ENCODE measurements at places on chromosomes 16 and 17. TPM values are rescaled to one million over a fixed set of nuclear protein-coding genes. Genes with fewer than 3 reads are reported as not detected.

Gene SLC13A2
- not detected for total RNA-seq

Gene PALB2
- 26.1 TPM for total RNA-seq

Gene AMDHD2
- total RNA-seq, result 58.5 TPM

Gene PIP4K2B
- 51.4 TPM for total RNA-seq

Gene NPIPB6
- total RNA-seq, result 0.99 TPM

Gene NGFR
- total RNA-seq, result 0.11 TPM

Gene MRC2
- total RNA-seq, result 1.7 TPM

Gene OTOP2
- not detected for total RNA-seq

Gene ACSM2A
- total RNA-seq, result not detected

DNA sequence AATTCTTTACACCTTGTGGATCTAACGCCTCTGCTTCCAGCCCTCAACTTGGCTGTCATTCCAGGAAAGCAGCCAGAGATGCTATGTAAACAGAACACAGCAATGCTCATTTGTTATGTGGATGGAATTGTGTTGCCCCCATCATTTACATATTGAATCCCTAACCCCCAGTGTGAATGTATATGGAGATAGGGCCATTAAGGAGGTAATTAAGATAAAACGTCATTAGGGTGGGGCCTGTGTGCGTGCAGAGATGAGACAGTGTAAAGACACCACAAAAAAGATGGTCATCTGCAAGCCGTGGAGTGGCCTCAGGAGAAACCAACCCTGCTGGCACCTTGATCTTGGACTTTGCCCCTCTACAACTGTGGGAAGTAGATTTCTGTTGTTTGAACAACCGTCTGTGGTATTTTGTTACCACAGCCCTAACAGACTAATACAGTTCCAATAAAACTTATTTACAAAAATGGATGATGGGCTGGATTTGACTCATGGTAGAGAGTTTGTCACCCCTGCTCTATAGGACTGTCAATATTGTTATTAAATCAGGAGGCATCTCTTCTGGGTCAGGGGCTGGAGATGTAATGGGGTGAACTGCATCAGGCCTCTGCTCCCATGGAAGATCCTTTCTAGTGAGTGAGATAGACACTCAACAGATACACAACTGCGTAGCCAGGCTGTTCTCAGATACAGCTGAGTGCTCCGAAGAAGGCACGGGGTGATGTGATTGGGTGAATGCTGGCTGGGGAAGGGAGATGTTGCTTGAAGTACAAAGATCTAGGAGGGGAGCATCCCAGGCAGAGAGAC, 339.0 kb downstream of the SNX29 start:
- no peak for DNase-seq
- no peaks in the 10 kb centered on the region for H3K4me1 ChIP-seq
- no peak overlapping the region for H3K27ac ChIP-seq
- H3K36me3 ChIP-seq, result no peaks in the 10 kb centered on the region
- H3K4me3 ChIP-seq, result no peak overlapping the region

GRCh38 chr16:31225193-31225592, 8.3 kb upstream of the PYDC1 start:
- no peaks in the 10 kb centered on the region for H3K4me1 ChIP-seq
- DNase-seq, result no peak
- no peaks in the 10 kb centered on the region for H3K36me3 ChIP-seq

- no peak overlapping the region for H3K27ac ChIP-seq
- H3K36me3 ChIP-seq, result no peaks in the 10 kb centered on the region
- DNase-seq, result no peak
- no peaks in the 10 kb centered on the region for H3K27me3 ChIP-seq
- no peak overlapping the region for H3K4me3 ChIP-seq
- no peaks in the 10 kb centered on the region for H3K4me1 ChIP-seq
Observed at GRCh38 chr16:76946879-76947278, 244.1 kb upstream of the MON1B start.

DNA sequence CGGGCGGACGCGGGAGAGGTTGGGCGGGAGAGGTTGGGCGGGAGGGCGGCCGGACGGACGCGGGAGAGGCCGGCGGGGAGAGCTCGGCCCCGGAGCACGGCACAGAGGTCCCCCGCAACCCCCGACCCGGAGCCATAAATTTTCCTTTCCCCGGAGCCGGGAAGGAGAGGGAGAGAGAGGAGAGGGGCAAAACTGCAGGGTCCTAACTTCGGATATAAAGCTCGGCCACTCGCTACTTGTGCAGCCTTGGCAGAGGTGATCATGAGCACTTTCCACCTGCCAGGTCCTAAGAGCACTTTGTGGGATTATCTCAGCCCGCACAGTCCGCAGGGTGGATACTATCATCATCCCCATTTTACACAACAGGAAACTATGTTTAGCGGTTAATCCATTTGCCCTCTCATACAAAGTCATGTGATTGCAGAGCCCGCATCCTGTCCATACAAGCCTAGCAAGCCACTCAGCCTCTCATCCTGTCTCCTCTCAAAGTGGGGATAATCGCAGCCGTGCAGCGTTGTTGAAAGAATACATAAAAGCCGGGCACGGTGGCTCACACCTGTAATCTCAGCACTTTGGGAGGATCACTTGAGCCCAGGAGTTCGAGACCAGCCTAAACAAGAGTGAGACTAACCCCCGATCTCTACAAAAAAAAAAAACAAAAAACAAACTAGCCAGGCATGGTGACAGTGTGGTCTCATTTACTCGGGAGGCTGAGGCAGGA, 780 bp upstream of the DCAKD start:
- peaks cover 27% of the 10 kb centered on the region for H3K36me3 ChIP-seq
- H3K27ac ChIP-seq, result peak overlapping the region; percentile 97
- peaks cover 43% of the 10 kb centered on the region for H3K4me1 ChIP-seq
- peak overlapping the region; percentile 80 for H3K4me3 ChIP-seq
- DNase-seq, result peak; percentile 84
- no peaks in the 10 kb centered on the region for H3K27me3 ChIP-seq

GRCh38 chr16:73434621-73435020, 386.7 kb upstream of the ZFHX3 start:
- DNase-seq, result no peak
- H3K27ac ChIP-seq, result no peak overlapping the region
- H3K4me3 ChIP-seq, result no peak overlapping the region
- H3K36me3 ChIP-seq, result no peaks in the 10 kb centered on the region

DNA sequence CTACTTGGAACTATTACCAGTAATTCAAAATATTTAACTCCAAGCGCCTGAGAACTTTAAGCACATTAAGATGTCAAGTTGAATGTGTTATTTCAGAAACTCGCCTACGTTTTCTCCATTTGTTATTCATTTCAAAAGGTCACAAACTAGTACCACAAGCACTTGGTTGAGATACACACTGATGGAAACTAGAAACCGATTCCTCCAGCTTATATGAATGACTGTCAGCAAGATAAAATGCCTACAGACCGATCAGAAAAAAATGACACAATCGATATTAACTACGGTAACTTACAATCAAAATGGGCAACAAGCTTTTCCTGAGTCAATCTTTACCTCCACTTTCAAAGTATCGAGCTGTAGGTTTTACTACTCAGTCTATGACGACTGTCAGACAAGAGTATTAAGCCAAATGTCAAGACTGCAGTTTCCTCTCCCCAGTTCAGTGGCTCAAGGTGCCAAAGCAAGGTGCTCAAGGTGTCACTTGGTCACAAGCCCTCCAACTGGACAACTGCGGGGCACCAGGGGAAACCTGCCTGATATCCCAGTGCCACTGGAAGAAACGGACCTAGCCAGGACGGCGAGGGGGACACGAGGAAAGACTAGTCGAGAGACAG, 678 bp downstream of the SRP68 start:
- no peak for DNase-seq
- peaks cover 41% of the 10 kb centered on the region for H3K4me1 ChIP-seq
- peaks cover 26% of the 10 kb centered on the region for H3K27me3 ChIP-seq
- peak overlapping the region; percentile 96 for H3K4me3 ChIP-seq
- H3K36me3 ChIP-seq, result peaks cover 22% of the 10 kb centered on the region

DNA sequence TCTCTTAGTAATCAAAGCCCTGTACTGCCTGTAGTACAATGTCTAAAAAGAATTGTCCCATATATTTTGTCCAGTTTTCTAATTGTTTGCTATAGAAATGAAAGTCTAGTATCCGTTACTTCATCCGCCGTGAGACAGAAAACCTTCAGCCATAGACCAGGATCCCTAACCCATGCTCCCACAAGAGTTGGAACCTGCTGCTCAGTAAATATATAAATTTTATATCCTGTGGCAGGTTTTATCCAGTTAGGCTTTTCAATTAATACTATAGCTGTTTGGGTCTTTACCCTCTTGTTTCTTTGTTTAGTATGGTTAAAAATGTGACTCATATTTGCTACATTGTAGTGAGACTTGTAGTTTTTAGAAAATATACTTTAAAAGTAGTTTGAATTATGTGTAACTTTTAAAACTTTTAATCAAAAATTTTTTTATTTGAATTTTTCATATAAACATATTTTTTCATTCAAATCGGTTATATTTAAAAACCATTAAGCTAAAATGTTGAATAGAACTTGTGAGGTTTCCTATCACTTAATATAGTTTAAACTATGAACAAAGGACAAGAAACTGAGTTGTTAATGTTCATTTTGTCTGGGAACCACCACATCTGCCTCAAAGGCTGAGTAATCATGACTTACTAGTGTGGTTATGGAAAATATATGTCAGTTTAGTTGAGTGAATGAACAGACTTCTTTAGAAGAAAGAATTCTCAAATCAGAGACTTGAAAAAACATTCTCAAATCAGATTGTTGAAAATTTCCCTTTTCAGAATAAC, 54.8 kb downstream of the VMP1 start:
- peaks cover 44% of the 10 kb centered on the region for H3K4me1 ChIP-seq
- H3K4me3 ChIP-seq, result peak overlapping the region; percentile 6
- H3K27me3 ChIP-seq, result no peaks in the 10 kb centered on the region
- H3K27ac ChIP-seq, result peak overlapping the region; percentile 63
- no peak for DNase-seq

- no peaks in the 10 kb centered on the region for H3K4me1 ChIP-seq
- H3K27me3 ChIP-seq, result no peaks in the 10 kb centered on the region
- H3K36me3 ChIP-seq, result no peaks in the 10 kb centered on the region
- H3K4me3 ChIP-seq, result no peak overlapping the region
- DNase-seq, result no peak
- no peak overlapping the region for H3K27ac ChIP-seq
Observed at GRCh38 chr17:58475985-58476384, 12.2 kb downstream of the HSF5 start.

GRCh38 chr17:8451933-8452614, 16.4 kb downstream of the NDEL1 start:
- peaks cover 5% of the 10 kb centered on the region for H3K4me1 ChIP-seq
- H3K4me3 ChIP-seq, result no peak overlapping the region
- H3K36me3 ChIP-seq, result peaks cover 61% of the 10 kb centered on the region
- H3K27me3 ChIP-seq, result no peaks in the 10 kb centered on the region
- no peak overlapping the region for H3K27ac ChIP-seq

DNA sequence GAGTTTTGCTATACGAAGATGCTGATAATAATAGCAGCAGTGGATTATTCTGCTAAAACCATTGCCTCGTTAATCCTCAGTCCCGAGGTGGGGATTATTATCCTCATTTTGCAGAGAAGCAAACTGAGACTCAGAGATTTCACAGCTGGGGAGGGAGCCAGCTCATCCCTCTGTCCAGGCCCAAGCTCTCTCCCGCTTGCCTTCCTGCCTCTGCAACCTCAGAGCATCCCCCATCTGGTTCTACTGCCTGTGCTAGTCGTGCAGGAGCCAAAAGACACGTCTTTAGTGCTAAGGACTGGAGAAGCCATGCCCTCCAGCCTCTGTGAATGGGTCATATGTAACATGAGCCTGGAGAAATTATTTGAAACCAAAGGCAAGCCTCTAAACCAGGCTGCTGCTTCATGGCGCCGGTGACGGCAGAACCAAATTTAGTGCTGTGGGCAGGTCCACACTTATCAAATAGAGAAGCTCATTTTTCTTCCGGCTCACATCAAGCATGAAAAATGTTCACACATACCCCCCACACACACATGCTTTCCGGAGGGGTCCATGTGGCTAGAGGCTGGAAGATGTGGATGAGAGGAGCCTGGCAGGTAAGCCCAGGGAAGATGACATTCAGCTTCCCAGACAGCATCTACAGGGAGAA, 13.5 kb downstream of the MAPT start:
- H3K27ac ChIP-seq, result no peak overlapping the region
- no peak for DNase-seq
- no peak overlapping the region for H3K4me3 ChIP-seq
- no peaks in the 10 kb centered on the region for H3K36me3 ChIP-seq

- H3K27ac ChIP-seq, result no peak overlapping the region
- H3K36me3 ChIP-seq, result no peaks in the 10 kb centered on the region
- H3K27me3 ChIP-seq, result peaks cover 3% of the 10 kb centered on the region
- no peak overlapping the region for H3K4me3 ChIP-seq
- no peak for DNase-seq
Observed at GRCh38 chr17:66848496-66848895, 13.6 kb downstream of the CACNG5 start.

- peaks cover 10% of the 10 kb centered on the region for H3K36me3 ChIP-seq
- peak; percentile 94 for DNase-seq
- H3K4me1 ChIP-seq, result peaks cover 35% of the 10 kb centered on the region
- peak overlapping the region; percentile 61 for H3K27ac ChIP-seq
Observed at GRCh38 chr16:67542464-67542863, 13.8 kb downstream of the RIPOR1 start.

DNA sequence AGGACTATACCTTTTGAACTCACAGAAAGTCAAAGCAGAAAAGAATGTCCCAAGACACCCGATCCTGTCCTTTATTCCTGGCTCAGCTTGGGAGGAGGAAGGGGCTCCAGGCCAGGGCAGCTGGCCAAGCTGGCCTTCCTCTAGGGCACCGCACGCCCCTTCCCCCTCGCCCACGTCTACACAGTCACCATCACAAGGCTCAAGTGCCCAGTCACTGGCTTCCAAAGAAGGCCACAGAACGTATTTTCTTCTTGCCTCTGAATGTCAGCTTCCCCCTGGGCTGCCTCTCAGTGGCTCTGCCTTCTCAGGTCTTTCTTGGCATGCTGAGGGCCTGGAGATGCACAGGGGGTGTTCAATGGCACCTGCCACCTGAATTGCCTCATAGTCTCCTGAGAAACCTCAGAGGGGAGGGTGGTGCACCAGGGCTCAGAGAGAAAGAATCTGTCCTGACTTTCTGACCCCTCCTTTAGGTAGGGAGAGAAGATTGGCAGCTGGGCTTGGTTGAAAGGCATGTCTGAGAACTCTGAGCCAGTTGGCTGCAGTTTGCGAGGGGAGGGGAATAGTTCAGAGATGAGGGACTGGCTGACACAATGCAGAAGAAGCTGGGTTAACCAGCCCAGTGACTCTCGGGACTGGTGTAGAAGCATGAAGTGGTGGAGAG, 2.1 kb downstream of the DHRS11 start:
- H3K4me3 ChIP-seq, result no peak overlapping the region
- H3K4me1 ChIP-seq, result peaks cover 44% of the 10 kb centered on the region
- DNase-seq, result no peak
- no peak overlapping the region for H3K27ac ChIP-seq

GRCh38 chr17:57810721-57811637, 38.9 kb downstream of the MRPS23 start:
- no peaks in the 10 kb centered on the region for H3K36me3 ChIP-seq
- no peak overlapping the region for H3K4me3 ChIP-seq
- DNase-seq, result no peak
- no peak overlapping the region for H3K27ac ChIP-seq
- H3K4me1 ChIP-seq, result peaks cover 6% of the 10 kb centered on the region

Data from activated CD8-positive, alpha-beta T cell treated with anti-CD3 and anti-CD28 coated beads, Interleukin-2, amount 10 ng/mL, durations not matched to agents 7 days and 5 days (primary cell).